ENCODE measurements at places on chromosomes 6 and 20.

DNA sequence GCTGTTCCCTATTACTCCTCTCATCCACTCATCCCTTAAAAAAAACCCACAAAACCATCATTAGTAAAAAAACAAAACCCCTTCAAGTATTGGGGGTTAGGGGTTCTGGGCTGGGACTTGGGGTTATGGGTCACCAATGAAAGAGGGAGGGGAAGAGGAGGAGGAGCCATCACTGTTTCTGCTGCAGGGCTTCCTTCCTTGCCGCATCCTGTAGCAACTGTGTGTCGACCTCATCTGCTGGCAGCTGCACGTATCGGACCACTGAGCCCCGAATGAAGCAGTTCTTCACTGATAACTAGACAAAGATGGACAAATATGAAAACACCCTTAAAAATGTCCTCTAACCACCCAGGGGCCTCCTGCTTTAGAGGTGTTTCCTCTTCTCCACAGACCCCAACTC lies 2.0 kb upstream of the VARS1 start:
- no peak for DNase-seq

DNA sequence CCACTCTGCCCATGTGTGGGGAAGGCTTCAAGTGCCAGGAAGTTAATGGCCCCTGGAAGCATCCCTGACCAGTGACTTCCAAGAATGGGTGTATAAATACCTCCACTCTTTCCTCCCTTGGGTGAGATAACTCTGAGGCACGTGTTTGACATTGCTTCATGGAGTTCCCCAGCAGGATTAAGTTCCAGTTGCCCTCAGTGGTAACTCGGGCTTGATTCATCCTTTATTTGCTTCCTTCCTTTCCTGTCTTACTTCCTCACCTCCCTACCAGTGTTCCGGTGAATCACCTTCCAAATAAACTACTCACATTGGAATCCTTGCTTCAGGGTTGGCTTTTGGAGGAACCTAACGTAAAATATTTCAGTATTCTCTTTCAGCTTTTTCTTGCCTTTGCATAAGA lies 84.6 kb upstream of the JAG1 start:
- DNase-seq = no peak

DNA sequence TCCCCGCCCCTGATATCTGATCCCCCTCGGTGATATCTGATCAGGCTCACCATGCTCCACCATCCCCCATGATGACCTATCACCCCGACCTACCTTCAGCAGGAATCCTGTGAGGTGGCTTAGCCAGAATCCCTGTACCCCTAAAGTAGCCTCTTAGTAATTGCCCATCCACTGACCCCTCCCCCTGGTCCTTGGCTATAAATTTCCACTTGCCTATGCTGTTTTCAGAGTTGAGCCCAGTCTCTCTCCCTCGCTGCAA lies 177.5 kb upstream of the GGTLC1 start:
- no peak for DNase-seq

- DNase-seq = peak; percentile 51
Measured at GRCh38 chr20:38962928-38963401, 821 bp downstream of the DHX35 start.

DNA sequence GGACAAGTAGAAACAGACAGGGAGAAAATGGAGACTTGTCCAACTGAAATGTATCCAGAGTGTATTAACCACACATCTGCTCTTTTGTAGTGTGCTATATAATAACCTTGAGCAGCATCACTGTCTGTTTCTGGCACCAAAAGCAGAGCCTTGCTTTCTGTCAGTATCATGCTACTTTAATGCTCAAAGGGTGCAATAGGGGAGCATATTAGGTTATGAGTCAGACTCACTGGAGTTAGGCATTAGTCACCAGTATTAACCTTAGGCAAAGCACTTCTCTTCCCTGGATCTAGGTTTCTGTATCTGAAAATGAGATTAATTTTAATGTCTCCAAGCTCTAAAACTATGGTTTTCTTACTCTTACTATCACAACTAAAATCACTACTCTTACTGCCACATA lies 280.1 kb downstream of the TFAP2B start:
- DNase-seq = no peak

DNA sequence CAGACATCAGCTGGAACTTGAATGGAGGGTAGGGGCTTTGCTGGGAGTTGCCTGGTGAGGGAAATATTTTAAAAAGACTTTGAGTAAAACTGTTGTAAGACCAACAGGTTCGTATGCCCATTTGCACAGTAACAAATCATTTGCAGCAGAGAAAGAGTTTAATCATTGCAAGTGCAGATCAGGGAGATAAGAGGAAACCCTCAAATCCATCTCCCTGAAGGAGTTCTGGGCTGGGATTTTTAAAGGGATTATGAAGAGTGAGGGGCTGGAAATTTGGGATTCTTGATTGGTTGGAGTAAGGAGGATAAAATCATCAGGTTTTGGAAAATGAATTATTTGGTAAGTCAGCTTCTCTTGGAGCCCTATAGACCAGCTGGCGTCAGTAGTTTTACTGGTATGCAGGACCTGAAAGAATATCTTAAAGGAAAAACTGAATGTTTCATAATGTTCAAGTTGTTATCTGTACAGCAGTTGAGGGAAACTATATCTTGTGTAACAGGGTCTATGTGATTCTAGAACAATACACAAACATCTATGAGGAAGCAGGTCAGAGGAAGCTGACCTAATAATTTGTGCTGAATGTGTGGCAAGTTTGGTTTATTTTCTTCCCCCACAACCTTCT lies 295.5 kb downstream of the PLCB1 start:
- DNase-seq = peak; percentile 64

GRCh38 chr6:8855411-8855810 lies 420.1 kb upstream of the SLC35B3 start:
- peak; percentile 83 for DNase-seq

- DNase-seq = no peak
Measured at GRCh38 chr6:38387971-38388370, 251.8 kb downstream of the BTBD9 start.

- DNase-seq = peak; percentile 32
Measured at GRCh38 chr6:30311671-30312070, 15.1 kb upstream of the TRIM39 start.

DNA sequence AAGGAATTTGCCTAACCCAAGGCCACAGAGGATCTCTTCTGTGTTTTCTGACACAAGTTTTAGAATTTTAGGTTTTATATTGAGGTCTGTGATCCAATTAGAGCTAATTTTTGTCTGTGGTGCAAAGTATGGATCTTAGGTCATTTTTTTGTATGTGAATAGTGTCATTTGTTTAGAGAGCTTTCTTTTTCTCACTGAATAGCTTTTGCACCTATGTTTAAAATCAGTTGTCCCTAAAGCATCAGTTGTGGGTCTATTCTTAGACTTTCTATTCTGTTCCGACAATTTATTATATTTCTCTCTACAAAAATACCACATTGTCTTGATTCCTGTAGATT lies 341 bp upstream of the MCM9 start:
- DNase-seq = no peak

DNA sequence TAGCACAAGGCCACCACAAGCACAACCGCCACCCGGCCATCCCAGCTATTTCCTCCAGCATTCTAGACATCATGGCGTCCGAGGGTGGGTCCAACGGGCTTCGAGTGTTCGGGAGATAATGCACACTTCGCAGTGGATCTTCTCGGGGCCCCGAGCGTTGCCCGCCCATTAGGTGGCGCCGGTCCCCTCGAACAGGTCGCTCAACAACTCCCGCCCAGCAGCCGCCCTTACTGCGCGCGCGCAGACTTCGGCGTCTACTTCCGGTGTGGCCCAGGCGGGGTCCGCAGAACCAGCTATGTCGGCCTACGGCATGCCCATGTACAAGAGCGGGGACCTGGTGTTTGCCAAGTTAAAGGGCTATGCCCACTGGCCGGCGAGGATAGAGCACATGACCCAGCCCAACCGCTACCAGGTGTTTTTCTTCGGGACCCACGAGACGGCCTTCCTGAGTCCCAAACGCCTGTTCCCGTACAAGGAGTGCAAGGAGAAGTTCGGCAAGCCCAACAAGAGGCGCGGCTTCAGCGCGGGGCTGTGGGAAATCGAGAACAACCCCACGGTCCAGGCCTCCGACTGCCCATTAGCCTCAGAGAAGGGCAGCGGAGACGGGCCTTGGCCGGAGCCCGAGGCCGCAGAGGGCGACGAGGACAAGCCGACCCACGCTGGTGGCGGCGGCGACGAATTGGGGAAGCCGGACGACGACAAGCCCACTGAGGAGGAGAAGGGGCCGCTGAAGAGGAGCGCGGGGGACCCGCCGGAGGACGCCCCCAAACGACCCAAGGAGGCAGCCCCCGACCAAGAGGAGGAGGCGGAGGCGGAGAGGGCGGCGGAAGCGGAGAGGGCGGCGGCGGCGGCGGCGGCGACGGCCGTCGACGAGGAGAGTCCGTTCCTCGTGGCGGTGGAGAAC lies at the start of gene HDGFL1:
Gene HDGFL1, plus strand, starts transcription at position 286 of the 904 bp plus-strand sequence. Its CDS starts 10 bp downstream, at position 296.
- no peak for DNase-seq

GRCh38 chr20:62142252-62143080 lies 728 bp downstream of the PSMA7 start:
- peak; percentile 36 for DNase-seq

GRCh38 chr6:43170417-43170930 lies 595 bp upstream of the SRF start:
- no peak for DNase-seq

- DNase-seq = no peak
Measured at GRCh38 chr6:166927240-166927934, 29.0 kb downstream of the RNASET2 start.

GRCh38 chr6:21031182-21031581 lies 496.9 kb downstream of the CDKAL1 start:
- no peak for DNase-seq

GRCh38 chr6:56529594-56530191 lies 113.0 kb downstream of the DST start:
- no peak for DNase-seq

DNA sequence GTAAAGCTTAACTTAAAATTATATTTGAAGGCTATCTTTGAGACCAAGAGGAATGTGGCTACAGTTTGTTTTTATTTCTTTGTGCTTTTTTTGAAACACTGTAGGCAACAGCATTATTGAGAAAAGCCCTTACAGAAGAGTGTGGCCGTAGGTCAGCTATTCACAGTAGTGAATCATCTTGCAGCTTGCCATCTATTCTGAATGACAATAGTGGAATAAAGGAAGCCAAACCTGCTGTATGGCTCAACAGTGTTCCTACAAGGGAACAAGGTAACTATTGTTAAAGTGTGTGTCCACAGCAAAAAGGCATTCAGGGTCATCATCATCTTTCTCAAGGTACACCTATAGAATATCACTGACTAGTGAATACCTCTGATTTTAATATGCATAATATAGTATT lies 88.5 kb downstream of the KIZ start:
- DNase-seq = no peak

DNA sequence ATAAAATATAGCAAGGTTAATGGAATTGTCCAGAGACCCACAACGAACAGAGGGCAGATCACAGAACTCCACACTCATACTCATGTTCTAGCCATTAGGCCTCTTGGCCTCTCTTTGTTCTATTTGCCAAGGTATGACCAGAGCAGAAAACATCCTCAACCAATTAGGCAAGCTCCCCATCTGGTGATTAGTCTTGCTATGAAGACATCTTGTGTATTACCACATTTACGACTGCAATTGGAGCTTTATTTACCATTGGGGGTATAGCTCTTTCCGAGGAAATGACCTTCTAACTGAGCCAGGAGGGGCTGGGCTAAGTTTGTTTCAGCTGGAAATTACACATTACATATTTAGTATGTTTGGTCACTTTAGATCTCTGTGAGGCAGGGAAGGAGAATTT lies 593.9 kb downstream of the CD109 start:
- DNase-seq = no peak

- DNase-seq = no peak
Measured at GRCh38 chr6:159056899-159057298, 12.1 kb upstream of the TAGAP start.

DNA sequence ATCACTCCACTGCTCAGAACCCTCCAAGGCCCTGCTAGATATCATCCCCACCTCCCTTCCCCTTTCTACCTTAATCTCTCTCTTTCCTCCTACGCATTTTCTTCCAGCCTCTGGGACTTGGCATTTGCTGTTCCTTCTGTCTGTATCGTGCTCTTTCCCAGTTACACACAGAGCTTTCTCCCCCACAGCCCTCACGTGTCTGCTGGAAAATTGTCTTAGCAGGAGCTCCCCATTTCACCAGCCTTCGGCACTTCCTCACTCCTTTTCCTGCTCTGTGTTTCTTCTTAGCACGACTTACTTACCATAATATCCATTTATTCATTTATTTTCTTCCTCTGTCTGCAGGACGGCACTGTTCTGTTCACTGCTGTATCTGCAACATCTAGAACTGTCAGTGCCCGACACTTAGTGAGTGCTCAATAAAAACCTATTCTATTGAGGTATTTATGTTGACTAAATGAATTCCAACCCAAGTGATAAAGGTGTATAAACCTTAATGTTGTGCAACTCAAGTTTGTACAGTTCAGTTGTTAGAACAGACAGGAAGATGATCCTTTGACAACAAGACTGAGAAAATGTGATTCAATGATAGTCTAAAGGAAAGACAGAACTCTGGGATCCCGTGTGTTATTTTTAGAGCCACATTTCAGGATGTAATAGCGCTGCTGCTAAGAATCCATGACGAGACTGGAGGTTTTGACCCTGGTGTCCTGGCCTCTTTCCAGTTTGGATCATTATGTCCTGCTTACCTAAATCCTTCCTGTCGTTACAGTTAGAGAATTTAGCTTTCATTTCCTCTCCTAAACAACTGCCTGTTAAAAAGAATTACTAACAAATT lies 170.1 kb upstream of the LAMP5 start:
- no peak for DNase-seq

DNA sequence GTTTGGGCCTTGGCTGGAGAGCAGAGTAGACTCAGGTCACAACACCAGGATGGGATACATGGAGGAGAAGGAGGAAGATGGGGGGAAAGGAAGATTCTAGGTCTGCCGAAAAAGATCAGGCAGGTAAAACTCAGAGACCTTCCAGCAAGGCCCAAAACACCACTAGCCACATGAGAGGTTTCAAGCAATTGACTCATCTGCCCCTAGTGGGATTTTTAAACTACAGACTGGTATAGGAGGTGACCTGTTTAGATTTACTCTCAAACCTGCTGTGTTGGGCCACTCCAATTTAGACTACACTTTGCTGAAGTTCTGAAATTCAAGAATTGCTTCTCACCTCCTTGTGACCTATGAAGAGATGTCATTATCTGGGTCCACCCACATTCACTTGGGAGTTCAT lies 236.9 kb upstream of the SASH1 start:
- no peak for DNase-seq

- DNase-seq = no peak
Measured at GRCh38 chr20:38162149-38162548, 2.9 kb downstream of the TGM2 start.

DNA sequence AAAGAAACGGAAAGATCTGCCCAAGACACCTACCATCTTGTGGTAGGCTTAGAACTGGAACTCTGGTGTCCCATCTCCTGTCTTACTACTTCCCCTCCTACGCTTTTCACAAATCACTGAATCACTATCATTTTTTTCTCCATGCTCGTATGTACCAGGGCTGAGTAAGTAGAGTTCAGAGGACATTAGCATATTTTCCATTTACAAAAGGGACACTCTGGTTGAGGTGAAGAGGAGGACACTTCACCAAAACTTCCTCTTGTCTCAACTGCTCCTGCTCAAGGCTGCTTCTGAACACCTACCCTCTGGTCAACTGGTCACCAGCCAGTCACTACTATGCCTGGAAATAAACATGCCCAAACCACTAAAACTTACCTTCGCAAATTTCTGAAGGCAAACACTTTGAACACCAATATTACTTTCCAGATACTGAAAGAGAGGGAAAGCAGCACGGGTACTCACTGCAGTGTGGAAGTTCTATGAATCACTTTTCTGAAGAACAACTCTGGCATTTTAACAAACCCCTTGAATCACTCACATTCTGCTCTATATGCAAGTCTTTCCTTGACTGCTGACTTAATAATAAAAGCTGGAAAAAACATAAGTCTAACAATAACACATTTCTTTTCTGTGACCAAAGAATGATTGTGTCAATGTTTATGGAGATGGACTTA lies 123.3 kb downstream of the INSM1 start:
- DNase-seq = no peak
